ENCODE measurements at places on chromosomes 2 and 18. TPM values are rescaled to one million over a fixed set of nuclear protein-coding genes. Genes with fewer than 3 reads are reported as not detected.

The CABYR gene
- 0.64 TPM for total RNA-seq

The COL5A2 gene
- 187 TPM for total RNA-seq

The CXCR2 gene
- total RNA-seq = not detected

The TACR1 gene
- not detected for total RNA-seq

The NTSR2 gene
- not detected for total RNA-seq

The TRIM54 gene
- not detected for total RNA-seq

The ZNF385B gene
- total RNA-seq = 0.13 TPM

The ITGB6 gene
- total RNA-seq = 11.6 TPM

The LMAN1 gene
- 133 TPM for total RNA-seq

The PHOSPHO2 gene
- total RNA-seq = 2.1 TPM

The IFIH1 gene
- 2.6 TPM for total RNA-seq

DNA sequence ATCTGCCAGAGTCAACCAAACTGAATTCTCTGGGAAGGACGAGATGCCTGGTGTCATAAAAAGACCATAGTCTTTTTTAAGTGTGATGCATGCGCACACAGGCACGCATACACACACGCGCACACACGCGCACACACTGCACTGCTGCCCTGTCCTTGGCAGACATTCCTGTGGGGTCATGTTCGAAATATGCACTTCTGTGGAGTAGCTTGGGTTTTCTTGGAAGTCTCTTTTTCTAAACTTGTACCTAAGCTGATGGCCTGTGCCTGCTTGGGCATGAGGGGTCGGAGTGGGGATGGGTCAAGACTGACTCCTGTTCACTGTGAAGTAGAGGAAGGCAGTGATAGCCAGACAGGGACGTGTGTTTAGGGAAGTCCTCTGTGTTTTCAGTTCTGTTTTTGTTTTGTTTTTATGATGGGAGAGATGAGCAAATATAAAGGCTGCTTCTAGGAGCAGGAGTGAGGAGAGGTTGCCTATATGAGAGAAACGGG is 4.0 kb upstream of the RMC1 start:
- peak; percentile 26 for DNase-seq

DNA sequence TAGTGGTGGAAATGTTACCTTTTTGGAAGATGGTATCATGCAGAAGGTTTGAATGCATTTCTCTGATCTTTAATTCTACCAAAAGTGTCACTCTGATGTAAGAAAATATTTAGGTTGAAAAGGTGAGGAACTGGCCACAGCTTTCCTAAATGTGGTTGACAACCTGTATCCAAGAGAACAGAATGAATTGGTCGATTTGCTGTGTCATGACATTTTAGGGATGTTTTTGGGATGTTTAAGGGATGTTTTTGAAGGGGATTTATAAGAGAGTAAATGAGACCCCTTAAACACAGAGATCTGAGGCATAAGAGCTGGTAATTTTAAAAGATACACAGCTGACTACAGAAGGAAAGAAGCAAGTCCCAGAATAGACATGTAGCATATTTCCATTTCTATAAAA is 270.8 kb upstream of the EPAS1 start:
- no peak for DNase-seq

- DNase-seq = no peak
Measured at GRCh38 chr2:187871506-187871905, 317.3 kb upstream of the TFPI start.

- DNase-seq = no peak
Measured at GRCh38 chr2:128369108-128369555, 50.5 kb upstream of the HS6ST1 start.

DNA sequence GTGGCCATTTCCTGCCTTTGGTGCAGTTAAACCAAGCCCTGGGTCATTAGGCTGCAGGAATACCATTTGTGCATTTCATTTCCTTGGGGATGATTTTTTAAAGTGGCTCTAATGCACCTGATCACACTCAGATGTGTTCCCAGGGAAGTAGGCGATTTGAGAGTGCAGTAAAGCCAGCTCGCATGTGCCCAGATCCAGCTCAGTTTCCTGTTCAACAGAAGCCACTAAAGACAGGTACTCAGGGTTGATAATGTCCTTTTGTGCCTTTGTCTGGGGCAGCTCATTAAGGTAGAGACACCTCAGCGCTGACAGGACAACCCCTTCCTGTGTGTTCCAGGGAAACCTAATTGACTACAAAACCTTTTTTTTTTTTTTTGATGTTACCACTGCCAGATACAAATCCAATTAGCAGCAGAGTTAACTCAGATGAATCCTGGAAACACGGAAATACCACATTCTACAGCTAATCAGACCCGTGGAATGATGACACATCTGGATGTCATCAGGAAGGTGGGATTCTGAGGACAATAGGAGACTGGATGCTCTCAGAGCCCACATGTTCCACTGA is 15.2 kb upstream of the CHRNA1 start:
- peak; percentile 41 for DNase-seq

GRCh38 chr2:195863564-195863963 is 205.1 kb downstream of the DNAH7 start:
- DNase-seq = no peak

- DNase-seq = peak; percentile 47
Measured at GRCh38 chr2:39118786-39119499, 1.9 kb downstream of the SOS1 start.

DNA sequence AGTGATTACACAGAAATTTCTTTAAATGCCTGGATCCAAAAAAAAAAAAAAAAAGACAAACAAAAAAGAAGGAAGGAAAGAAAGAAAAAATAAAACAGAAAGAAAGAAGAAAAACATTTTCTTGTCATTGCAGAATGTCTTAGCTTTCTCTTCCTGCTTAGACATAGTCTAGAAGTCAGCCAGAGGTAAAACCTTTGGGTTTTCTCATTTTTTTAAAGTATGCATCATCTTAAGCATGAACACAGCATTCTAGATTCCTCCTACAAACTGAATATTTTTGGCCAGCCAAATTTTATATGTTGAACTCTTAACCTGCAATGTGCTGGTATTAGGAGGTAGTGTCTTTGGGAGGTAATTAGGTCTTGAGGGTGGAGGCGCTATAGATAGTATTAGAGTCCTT is 243.9 kb downstream of the TRIB2 start:
- DNase-seq = no peak

GRCh38 chr18:40017021-40017420 is 1938.0 kb upstream of the PIK3C3 start:
- no peak for DNase-seq

- peak; percentile 7 for DNase-seq
Measured at GRCh38 chr2:198913394-198914152, 544.2 kb downstream of the SATB2 start.

- DNase-seq = no peak
Measured at GRCh38 chr2:237472909-237473877, 13.9 kb upstream of the MLPH start.

DNA sequence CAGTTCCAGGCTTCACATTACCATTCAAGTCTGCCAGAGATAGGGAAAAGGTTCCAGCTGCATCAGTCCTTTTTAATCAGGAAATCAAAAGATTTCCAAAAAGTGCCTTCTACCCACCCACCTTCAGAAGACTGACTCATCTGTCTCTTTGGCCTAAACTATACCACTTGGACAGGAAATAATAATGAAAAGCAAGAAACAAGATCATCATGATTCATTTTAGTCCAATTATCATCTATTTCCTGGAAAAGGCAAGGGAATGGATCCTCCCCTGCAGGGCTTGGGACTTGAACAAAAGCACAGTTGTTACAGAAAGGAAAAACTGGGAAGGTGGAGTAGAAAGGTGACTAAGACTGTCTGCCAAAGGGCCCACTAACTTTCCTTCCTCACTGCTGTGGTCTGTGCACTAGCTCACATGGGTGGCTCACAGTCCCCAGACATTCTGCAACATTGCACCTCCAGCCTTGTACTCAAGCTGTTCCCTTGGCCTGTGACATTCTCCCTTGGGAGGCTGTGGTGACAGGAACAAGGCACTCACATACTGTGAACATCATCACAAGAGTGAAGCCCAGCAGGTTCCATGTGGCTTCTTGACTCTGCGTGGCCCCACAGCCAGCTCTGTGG is 75.3 kb downstream of the VSNL1 start:
- DNase-seq = peak; percentile 69

- no peak for DNase-seq
Measured at GRCh38 chr2:9391961-9392720, 31.2 kb downstream of the ITGB1BP1 start.

GRCh38 chr2:121303531-121304263 is 18.7 kb upstream of the TFCP2L1 start:
- DNase-seq = no peak

GRCh38 chr18:23210526-23210925 is 75.2 kb downstream of the CABLES1 start:
- DNase-seq = no peak

GRCh38 chr2:223180463-223180862 is 128.5 kb downstream of the KCNE4 start:
- no peak for DNase-seq

DNA sequence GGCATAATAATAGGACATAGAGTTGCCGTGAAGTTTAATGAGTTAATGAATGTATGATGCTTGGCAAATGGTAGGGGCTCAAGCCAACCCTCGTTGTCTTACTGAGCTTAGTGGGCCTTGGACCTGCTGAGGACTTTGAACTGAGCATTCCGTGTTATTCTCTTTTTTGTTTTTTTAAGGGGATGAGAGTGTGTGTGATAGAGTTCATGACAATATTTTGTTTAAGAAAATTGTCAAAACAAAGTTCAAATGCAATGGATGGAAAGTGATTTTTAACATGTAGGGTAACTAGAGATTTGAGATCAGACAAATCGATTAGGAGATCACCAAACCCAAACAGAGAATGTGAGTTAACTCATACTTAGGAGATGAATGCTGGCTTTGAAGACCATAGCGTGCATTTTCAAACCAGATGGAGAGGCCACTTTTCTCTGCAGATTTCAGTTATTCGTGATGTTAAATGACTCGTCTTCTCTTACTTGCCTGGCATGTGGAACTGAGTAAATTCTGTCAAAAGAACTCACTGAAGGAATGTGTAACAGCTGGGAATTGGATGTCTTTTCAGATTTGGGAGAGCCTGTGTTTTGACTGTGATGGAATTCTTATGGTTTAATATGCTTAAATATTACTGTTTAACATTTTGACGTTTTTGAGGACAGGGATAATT is 88.7 kb downstream of the NEDD4L start:
- DNase-seq = peak; percentile 56

DNA sequence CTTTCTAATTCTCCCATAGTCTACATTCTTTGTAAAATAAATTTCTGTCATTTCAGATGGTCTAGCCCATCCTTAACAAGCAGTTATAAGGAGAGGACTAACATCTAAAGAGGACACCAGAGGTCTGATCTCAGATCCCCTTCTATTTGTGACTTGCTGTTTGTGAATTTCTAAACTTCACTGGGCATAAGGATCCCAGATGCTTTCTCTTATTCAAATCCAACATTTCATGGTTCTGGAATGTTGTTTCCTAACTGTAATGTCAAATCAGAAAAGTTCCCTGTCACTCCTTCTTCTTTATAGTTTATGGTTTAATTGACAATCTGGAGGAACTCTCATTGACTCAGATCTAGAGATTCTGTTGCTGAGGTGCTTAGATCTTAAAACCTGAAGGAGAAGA is 430.2 kb downstream of the MEIS1 start:
- DNase-seq = no peak

GRCh38 chr2:207121784-207122183 is 44.0 kb downstream of the KLF7 start:
- DNase-seq = peak; percentile 86

GRCh38 chr2:174836377-174836994 is 72.2 kb upstream of the CHRNA1 start:
- DNase-seq = peak; percentile 99

- no peak for DNase-seq
Measured at GRCh38 chr2:120927265-120927628, 191.6 kb downstream of the GLI2 start.

- no peak for DNase-seq
Measured at GRCh38 chr18:2330764-2331163, 240.5 kb downstream of the METTL4 start.

- no peak for DNase-seq
Measured at GRCh38 chr2:12803607-12804006, 86.9 kb downstream of the TRIB2 start.

DNA sequence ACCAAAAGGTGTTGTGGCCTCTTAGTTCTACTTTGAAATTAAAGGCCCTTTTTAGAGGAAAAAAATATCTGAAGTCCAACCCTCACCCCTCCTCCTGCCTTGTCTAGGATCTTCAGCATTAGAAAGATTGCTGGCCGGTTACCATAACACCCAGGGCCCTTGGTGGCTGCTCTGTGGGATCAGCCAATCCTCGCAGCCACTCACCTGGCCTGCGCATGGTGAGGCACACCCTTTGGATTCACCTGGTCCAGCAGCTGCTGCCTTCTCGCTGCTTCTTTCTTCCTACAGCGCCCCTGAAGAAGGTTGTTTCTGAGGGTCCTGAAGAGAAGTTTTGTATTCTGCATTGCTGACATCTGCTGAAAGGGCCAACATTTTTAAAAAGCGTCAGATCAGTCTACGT is 25.2 kb downstream of the DYTN start:
- no peak for DNase-seq

DNA sequence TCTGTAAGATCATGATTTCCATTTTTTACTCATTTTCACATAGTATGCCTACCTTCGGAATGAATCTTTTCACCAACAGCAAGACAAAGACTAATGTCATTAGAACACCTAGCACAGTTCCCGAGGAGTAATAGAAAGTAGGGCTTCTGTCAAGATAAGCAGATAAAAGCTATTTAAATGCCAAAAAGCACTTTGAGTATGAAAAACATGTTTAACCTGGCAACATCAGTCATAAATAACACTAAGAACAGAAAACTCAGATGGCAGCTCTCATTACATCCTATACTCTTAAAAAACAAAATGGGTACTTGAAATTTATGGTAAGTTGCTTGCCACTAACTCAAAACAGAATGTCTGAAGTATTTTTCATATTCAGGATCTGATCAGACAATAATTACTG is 17.1 kb downstream of the NEMP2 start:
- no peak for DNase-seq

DNA sequence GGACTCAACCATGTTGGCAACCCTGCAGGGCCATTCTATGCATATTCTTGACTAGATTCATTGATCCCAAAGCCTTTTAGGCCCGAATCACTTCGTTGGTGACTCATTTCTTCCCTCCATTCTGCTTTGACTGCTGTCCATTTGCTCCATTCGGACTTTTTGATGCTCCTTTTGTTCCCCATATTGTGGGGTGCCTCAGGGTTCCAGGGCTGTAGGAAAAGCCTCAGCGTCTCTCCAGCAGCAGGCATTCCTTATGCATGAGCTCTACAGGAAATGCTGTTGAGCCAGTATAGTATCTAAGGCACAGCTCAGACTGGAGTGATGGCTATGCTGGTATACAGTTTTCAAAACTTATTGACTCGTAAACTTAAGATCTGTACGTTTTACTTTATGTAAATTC is 292.6 kb downstream of the PRKCE start:
- peak; percentile 31 for DNase-seq

- no peak for DNase-seq
Measured at GRCh38 chr2:98583816-98584618, 24.3 kb downstream of the COA5 start.

DNA sequence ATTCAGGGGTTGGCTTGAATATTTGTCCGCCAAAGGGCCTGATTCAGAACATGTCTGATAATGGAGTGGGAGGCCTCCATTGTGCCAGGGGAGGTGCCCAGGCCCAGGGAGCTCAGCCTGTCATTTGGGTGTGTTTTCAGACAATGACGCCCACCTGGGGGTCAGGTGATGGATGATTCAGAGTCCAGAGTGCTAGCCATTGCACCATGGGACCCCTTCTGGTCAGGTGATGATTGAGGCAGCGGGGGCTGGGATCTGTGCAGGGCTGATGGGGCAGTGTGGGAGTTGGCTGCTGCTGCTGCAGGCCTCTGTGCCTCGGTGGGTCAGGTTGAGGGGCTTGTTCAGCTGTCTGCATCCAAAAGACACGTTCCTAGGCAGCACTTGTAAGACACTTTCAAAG is 8.3 kb upstream of the ARHGEF4 start:
- DNase-seq = no peak
